ENCODE measurements at places on chromosomes 7 and 10.

- DNase-seq: no peak
Measured at GRCh38 chr10:5581670-5582566, 57.2 kb downstream of the CALML3 start.

- DNase-seq: peak; percentile 68
Measured at GRCh38 chr10:71981015-71981875, 17.1 kb downstream of the CHST3 start.

- no peak for DNase-seq
Measured at GRCh38 chr7:92769844-92770243, 66.5 kb downstream of the CDK6 start.

DNA sequence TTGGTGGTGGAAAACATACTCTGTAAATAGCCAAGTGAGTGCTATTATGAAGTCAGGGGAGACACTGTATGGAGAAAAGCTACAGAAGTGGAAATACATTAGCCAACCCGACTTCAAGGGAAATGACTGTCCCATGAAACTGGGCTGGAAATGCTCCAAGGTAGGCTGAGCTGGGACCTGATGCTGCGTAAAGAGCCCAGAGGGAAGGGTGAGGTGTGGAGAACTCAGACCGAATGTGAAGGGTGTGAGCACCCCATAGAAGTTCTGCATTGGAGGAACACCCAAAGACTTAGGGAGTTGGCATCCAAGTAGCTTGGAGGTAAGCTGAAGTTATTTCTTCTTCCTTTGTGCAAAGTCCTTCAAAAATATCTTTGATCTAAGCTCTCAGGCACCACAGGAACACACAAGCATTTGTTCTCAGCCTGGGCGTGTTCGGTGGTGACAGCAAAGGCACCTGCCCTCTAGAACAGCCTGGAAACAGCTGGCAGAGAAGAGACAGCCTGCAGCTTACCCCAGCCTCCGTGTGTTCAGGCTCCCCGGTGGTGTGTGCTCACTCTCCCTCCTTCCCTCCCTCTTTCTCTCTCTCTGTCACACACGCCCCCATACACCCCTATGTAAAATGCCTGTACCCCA is 19.1 kb upstream of the GJD4 start:
- DNase-seq: no peak

DNA sequence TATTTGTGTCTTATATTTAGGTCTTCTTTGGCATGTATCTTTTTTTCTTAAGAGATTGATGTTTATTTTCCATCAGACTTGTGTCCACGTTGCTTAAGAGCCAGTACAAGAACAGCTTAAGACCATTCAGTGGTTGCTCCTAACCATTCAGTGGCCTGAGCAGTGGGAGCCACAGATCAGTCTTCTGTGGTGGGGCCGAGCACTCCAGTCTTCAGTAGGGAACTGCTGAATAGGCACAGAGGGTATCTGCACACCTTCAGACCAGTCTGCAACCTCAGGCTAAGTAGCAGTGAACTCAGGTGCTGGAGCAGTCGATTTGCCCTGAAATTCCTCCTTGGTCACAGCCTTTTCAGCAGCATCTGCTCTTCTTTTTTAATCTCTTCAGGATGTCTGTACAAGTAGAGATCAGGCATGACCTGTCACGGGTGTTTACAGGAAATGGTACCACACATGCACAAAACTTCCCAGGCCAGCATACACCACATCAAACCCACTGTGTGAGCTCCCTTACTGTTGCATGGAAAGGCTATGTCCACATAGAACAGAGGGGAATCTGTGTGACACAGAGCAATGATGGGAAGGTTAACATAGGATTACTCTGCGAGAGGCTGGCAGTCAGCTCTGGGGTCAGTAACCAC is 51.5 kb downstream of the FAM107B start:
- no peak for DNase-seq

GRCh38 chr10:5570007-5570655 is 45.4 kb downstream of the CALML3 start:
- no peak for DNase-seq

DNA sequence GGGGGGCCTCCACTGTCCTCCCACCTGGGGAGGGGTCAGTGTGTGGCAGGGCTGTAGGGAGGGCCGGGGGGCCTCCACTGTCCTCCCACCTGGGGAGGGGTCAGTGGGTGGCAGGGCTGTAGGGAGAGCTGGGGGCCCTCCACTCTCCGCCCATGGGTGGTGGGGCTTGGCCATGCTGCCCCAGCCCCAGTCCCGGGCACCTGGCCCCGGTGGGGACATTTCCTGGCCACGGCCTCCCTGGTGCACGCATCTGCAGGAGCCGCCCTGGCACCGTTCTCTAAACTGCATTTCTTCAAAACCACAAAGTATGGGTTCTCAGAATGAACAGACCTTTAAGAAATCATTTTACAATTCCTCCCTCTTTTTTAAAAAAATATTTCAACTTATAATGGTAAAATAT is 89.3 kb upstream of the PDGFA start:
- DNase-seq: no peak

- DNase-seq: no peak
Measured at GRCh38 chr10:101284101-101284743, 55.0 kb upstream of the LBX1 start.

DNA sequence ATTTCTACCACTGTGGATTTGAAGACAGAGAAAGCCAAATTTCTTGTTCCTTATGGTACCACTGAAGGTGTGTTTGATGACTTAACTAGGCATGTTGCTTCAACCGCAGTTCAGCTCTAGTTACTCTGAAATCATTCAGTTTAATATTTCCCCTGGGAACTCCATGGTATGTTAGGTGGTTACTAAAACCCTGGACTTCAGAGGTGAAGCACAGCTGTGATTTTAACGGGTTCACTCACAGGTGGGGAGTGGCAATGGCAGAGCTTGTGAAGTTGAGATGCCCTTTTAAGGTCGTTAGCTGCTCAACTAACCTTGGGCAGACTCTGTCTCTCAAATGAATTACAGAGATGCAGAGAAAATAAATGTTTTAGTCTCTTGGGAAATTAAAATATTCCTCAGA is 163.6 kb upstream of the PHYHIPL start:
- DNase-seq: no peak

- DNase-seq: no peak
Measured at GRCh38 chr10:67863094-67863493, 21.4 kb upstream of the SIRT1 start.

- no peak for DNase-seq
Measured at GRCh38 chr10:129274748-129275474, 192.1 kb upstream of the MGMT start.

GRCh38 chr7:141563956-141564623 is 12.9 kb downstream of the AGK start:
- DNase-seq: no peak

- no peak for DNase-seq
Measured at GRCh38 chr10:78134773-78135306, 101.2 kb downstream of the RPS24 start.

- DNase-seq: peak; percentile 68
Measured at GRCh38 chr7:27750316-27750715, 10.4 kb downstream of the TAX1BP1 start.

GRCh38 chr10:119831656-119832055 is 41.0 kb downstream of the MCMBP start:
- DNase-seq: no peak

- DNase-seq: no peak
Measured at GRCh38 chr10:898141-898540, 33.4 kb downstream of the LARP4B start.

DNA sequence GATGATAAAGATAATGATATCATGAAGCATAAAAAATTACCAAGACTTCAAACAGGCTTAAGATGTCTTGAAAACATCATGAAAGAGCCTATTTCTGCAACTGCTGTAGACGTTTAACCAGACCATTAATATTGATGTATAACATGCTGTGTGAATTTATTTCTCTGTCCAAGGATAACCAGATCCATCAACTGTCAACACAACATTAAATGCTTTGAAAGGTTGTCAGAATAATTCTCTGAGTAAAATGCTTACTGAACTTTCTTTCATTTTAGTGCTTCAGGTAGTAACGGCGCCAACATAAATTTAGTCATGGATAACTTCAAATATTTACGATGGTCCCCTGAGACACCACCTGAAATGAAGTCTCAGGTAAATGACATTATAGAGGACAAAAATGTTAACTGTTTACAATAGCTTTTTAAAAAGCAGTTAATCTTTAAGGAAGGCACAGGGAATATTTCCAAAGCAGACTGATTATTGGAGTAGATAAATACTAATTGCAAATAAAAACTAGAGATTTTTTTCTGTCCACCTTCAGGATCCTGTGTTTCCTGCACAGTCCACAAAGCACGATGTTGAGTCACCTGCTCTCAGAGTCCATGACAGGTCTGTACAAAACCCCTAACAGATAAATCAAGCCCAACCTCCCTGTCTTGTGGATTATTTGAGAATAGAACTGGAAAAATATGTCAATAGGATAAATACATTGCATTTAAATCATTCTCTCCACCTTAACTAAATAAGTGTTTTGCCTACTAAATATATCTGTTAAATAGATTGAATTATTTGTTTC is 1213.2 kb downstream of the XPNPEP1 start:
- DNase-seq: peak; percentile 48

- DNase-seq: no peak
Measured at GRCh38 chr10:104076743-104077160, 8.9 kb downstream of the COL17A1 start.

- no peak for DNase-seq
Measured at GRCh38 chr7:131562941-131563340, 6.5 kb upstream of the PODXL start.

DNA sequence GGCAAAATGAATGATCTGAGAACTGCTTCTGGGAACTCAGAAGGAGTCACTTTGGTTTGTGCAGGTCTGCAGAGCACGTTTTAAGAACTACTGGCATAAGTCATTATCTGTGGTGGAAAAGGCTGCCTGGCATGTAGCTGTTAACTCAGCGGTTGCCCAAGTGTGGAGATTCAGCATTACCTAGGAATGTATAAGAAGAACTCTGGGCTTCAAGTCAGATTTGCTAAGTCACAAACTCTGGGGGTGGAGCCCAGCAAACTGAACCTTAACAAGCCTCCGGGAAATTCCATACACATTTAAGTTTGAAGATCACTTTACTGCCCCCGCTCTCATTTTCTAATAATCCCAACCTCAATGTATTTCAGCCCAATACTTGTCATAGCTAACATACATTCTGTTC is 31.1 kb downstream of the PLXDC2 start:
- DNase-seq: peak; percentile 46

- DNase-seq: no peak
Measured at GRCh38 chr7:136859803-136860202, 8.6 kb upstream of the CHRM2 start.

- DNase-seq: no peak
Measured at GRCh38 chr10:14548474-14548873, 217.8 kb upstream of the FRMD4A start.

GRCh38 chr10:114767101-114767985 is 54.2 kb upstream of the FHIP2A start:
- no peak for DNase-seq

DNA sequence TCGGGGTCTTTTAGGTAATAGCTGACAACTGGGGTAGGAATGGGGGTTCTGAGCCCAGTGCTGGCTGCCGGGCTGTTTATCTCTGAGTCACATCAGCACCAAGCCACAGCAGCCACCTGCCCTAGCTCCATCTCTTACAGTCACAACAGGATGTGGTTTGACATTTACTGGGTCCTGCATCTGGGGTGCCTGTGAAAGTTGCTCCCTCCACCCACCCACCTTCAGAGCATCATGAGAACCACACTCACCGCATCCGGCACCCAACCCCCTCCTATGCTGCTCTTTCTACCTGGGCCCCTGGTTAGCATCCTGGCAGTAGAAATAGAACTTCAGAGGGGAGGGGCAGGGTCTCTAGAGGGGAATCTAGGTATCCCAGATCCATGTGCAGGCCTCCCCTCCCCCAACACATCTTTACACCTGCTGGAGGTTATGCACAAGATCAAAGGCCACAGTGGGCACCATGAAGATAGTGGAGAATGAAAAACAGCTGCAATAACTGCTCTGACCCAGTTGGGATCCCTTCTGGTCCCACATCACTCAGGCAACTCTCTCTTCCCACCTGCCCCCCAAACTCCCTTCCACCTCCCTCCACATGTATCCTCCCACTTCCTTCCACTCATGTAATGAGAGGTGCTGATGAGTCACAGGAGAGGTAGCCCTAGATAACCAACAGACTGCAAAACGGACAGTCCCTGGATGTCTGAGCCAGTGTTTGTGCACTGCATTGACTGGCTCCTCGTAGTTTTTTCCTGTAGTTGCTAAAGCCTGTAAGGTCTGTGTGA is 38.2 kb downstream of the PRSS2 start:
- no peak for DNase-seq

DNA sequence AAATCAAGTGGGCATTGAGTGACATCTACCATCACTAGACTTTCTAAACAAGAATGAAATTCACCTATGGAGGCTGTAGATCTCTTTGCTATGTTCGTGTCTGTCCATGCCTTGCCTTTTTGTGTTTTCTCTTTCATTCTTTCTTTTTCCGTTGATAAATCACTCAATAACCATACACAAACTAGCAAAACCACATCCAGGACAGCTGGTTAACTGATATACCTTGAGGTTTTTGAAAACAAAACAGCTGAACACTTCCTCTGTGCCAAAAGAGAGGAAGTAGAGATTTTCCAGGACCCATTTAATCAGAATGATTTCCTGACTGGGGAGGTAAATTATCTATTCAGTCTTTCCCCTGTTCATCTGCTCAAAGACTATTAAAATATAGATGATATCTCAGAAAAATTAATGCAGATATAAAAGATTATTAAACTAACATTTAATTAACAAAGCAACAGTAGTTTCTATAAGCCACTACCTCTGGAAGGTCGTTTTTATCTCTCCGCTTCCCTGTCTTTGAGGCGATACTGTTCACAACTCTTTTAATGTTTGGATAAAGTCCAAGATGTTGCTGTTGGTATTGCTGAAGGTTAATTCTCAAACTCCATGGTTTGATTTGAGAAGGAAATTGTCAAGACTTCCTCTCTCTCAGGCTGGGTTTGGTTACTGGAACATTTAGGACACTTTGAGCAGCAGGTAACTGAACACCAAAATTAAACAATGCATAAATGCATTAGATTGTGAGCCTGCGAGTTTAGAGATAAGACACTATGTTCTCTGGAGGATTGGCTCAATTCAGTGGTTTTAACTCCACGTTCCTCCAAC is 24.4 kb upstream of the C10orf67 start:
- DNase-seq: no peak

DNA sequence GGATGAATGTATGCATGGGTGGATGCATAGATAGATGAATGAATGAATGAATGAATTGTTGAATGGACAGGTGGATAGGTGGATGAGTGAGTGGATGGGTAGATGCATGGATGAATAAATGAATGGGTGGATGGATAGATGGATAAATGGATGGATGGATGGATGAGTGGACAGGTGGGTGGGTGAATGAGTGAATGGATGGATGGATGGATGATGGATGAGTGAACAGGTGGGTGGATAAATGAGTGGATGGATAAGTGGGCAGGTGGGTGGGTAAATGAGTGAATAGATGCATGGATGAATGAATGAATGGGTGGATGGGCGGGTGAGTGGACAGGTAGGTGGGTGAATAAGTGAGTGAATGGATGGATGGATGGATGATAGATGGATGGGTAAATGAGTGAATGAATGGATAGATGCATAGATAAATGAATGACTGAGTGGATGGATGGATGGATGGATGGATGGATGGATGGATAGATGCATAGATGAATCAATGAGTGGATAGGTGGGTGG is 72.6 kb downstream of the MYL10 start:
- DNase-seq: no peak

GRCh38 chr10:119420950-119421875 is 121.3 kb downstream of the RGS10 start:
- DNase-seq: no peak

Measured in umbilical cord (tissue), 2 donors.